ENCODE measurements at places on chromosomes 7 and 10.
A peak's percentile ranks its signal among the peaks of the same experiment; 100 is the strongest.

- no peak for DNase-seq
Observed at GRCh38 chr10:49162761-49163310, 25.4 kb downstream of the TMEM273 start.

GRCh38 chr7:141944811-141945210, 2.0 kb downstream of the CLEC5A start:
- no peak for DNase-seq

GRCh38 chr10:76492026-76492425, 1060.6 kb downstream of the LRMDA start:
- DNase-seq, result no peak

- DNase-seq, result no peak
Observed at GRCh38 chr10:15369256-15370211, 1.6 kb downstream of the FAM171A1 start.

GRCh38 chr7:19530261-19530660, 178.6 kb downstream of the POLR1F start:
- no peak for DNase-seq

DNA sequence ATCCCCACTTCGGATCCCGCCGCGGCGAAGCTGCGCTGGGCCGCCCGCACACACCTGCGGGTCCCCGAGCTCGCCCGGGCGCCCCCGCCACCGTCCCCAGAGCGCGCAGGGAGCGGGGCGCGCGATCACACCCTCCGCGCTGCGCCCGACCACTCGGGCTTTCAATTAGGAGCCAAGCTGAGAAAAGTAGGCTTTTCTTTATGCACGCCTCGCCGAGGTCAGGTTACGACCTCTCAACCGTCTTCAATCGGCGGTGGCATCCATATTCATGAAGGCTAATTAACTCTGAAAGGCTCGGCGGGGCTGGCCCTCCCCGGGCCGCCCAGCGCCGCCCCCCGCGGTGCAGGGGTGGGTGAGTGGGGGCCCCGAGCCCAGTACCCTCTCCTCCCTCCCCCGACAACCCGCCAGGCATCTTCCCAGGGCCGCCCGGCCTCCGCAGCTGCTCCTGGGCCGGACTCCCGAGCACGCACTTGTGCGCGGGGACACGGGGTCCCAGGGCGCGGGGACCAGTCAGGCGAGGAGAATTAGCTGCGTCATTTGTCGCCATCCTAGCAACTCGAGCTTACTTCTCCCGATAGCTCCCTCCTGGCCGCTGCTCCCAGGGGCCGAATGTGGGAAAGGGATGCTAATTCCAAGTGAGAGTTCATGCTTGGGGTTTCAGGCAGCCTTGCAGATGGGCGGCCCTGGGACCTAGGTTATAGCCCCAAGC, 155.5 kb upstream of the LYZL2 start:
- peak; percentile 46 for DNase-seq

DNA sequence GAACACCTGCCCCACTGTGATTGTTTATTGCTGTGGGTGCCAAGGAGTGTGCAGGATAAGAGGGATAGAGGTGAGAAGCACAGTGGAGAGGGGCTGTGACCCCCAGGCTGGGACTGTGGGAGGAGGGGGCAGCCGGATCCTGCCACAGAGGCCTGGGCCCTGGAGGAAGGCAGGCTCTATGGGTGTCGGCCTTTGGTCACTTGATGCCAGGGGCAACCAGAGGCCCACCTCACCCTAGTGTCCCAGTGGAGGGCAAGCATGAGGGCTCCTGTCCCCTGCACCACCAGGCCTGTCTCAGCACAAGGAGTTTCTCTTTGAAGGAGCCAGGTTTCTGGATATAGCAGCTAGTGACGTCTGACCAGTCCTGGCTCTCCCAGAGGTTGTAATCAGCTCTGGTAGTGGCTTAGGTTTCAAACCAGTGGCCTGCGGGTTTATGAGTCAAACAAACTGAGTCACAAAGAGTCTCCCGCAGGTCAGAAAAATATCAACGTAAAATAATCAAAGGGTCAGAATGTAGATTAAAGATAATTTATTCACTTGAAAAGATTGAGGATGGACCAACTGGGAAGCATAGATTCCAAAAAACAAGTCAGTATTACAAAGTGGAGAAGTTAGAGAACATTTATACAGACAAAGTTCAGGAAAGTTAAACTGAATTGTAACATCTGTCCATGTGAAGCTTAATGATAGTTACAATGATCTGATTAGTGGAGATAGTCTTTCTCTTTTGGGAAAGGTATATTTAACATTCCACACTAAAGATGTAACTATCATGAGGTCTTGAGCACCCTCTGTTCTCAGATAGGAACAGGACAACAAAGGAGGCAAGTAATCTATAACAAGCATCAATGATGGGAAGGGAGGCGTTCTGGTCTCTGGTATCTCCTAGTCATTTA, 37.2 kb upstream of the ZNF488 start:
- DNase-seq, result no peak

All from stimulated activated CD8-positive, alpha-beta memory T cell treated with anti-CD3 and anti-CD28 coated beads, Interleukin-4, amount 100 ng/mL, for 48 hours (primary cell).